Mesenchymal stem cell (in vitro differentiated cells and primary cell): ENCODE measurements at places on chromosomes 7 and 10.

- DNase-seq = peak; percentile 15
Measured at GRCh38 chr7:116670409-116671015, 1.5 kb upstream of the MET start.

DNA sequence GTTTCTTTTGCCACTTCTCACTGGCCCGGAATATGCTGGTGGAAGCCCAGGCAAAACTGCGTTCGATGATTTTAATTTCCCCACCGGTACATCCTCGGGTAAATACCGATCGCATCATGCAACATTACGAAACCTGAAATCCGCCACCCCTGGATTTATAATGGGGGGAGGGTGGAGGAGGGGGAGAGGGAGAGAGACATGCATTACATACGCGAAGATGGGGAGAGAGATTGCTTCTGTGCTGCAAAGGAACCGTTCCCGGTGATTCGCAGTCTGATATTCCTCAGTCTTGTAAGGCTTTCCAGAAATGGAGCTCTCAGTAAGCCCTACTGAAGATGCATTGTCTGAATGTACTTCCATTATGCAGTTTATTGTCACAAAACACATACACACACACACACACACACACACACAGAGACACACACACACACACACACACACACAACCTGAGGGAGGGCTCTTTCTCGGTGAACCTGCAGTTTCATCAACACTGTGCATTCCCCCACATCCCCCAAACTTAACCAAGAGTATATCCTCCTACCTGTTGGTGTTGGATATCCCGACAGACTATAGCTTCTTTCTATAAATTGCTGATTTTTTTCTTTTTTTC is 741 bp downstream of the GPR85 start:
- peak; percentile 5 for DNase-seq

DNA sequence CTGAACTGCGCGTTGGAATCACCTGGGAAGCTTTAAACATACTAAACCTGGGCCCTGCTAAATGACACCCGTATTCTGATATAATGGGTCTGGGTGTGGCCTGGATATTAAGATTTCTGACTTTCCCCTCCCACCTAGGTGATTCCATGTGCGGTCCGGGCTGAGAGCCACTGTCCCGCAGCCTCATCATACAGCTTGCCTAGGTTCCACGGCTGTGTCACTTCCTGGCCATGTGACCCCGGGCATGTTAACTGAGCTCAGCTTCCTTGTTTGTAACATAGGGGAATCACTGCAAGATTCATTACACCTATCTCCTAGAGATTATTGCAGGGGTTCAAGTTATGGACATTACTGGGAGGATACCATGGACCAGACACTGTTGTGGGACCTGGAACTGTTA is 472.7 kb upstream of the GALNT17 start:
- no peak for DNase-seq

DNA sequence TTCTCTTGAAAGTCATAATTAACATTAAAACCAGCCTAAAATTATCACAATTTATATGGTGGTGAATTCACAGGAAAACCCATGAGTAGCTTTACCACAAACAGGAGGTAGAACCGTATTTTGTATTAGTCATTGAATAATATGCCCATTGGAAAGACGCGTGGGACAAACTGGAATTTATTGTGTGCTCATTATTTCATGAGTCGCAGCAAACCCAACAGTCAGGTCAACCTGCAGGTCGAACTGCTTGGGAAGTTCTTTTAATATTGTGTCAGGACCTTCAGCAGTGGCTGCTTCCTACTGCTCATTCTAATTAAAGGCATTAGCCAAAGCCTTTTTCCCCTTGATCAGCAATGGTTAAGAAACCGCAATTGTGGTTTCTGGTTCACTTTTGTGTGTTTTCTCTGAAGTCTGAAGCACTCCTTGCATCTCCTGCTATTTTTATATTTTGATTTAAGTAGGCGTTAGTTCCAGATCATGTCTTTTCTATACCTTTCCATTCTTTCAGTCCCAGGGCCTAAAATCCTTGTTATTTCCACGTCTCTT is 100.1 kb downstream of the RAB11FIP2 start:
- no peak for DNase-seq

- DNase-seq = no peak
Measured at GRCh38 chr10:8194050-8194449, 139.6 kb downstream of the GATA3 start.

DNA sequence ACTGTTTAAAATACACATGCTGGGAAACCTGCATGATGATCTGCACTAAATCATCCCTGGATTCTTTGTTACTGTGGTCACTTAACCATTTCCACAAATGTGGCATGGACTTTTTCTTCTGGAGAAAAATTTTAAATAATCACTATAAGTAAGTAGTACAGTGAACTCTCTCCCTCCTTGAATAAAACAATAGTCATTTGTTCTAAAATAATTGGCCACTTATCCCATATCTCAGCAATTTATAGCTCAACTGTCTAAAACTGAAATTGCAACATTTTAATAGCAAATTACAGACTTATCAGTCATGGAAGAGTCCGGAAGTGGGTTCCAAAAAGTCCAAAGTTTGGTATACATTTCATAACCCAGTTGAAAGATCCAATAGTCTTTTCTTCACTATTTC is 90.9 kb downstream of the MTERF1 start:
- no peak for DNase-seq

GRCh38 chr10:59047957-59048618 is 128.4 kb upstream of the PHYHIPL start:
- DNase-seq = no peak

DNA sequence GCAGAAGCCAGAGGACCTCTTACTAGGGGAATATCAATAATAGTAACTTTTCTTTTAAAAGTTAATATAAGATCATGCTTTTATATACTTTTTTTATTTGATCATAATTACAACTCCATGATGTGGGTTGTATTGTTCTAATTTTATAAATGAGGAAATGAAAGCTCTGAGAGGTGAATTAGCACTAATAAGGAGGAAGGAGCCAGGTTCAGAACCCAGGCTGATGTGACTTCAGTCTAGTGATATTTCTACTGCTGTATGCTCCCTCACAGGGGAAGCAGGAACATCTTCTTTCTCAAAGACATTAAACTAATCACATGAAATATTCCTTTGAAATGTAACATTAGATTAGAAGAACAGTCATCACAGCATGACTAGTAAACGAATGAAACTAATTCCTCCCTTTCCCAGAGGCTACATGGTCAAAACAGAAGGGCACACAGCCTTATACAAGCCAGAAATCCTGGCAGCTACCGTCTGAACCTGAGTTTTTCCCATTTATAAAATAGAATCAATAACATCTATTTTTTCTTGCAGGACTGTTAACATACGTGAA is 81.4 kb upstream of the GJD4 start:
- no peak for DNase-seq

DNA sequence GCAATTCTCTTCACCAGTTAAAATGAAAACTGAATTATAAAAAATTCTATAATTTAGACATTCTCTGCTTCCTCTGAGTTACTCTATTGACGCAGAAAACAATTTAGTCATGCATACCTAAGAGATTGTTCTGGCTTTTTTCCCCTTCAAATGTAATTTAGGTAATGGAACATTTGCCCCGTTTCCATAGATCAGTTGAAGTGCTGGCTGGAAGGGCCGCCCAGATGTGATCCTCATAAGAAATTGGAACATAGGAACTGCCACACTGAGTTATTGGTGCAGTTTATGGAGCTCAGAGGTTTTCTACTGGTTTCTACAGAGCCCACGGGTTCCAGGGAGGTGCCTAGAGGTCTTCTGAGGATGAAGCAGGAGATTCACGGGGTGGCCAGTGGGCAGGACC is 581.7 kb downstream of the SDK1 start:
- no peak for DNase-seq

GRCh38 chr7:70696201-70696754 is 435.7 kb upstream of the GALNT17 start:
- DNase-seq = peak; percentile 22

GRCh38 chr10:3397231-3397630 is 224.6 kb upstream of the PITRM1 start:
- no peak for DNase-seq

- peak; percentile 97 for DNase-seq
Measured at GRCh38 chr10:124943301-124944092, 1.6 kb downstream of the ZRANB1 start.

- no peak for DNase-seq
Measured at GRCh38 chr10:110615057-110615747, 28.9 kb upstream of the RBM20 start.
